ENCODE measurements at places on chromosomes 16 and 17. TPM values are rescaled to one million over a fixed set of nuclear protein-coding genes. Genes with fewer than 3 reads are reported as not detected.

GRCh38 chr17:50863221-50863843, 2.8 kb downstream of the TOB1 start:
- peak; percentile 66 for DNase-seq

Gene PRR15L
- not detected for total RNA-seq

Gene GFER
- 16.2 TPM for total RNA-seq

Gene HID1
- total RNA-seq: 5.7 TPM

DNA sequence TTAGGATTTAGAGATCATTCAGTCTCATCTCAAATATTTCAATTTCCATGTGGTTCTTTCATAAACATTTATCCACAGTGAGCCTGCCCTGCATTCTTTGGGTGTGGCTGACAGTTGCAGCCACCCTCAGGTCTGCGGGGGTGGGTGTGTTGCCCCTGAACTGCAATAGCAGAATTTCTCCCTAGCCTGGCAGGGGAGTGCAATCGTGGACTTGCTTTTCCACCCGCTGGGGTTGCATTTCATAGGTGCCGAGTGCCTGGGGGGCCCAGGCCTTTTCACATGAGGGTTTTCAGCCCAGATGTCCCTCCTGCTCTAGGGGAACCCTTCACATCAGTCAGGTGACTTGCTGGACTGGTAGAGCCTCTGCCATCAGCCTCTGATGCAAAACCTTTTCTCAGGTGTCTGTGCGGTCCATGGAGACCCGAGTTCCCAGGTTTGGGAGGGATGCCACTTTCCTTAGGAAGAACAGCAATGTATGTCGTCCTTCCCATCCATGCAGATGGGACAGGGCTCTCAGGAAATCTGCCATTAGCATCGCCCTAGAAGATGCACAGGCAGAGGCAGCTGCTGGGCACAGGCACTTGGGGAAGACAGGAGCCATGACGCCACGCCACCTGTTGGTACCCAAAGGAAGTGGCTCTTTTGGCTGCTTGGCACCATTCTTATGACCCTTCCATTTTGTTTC, 2.4 kb upstream of the USP36 start:
- DNase-seq: no peak

DNA sequence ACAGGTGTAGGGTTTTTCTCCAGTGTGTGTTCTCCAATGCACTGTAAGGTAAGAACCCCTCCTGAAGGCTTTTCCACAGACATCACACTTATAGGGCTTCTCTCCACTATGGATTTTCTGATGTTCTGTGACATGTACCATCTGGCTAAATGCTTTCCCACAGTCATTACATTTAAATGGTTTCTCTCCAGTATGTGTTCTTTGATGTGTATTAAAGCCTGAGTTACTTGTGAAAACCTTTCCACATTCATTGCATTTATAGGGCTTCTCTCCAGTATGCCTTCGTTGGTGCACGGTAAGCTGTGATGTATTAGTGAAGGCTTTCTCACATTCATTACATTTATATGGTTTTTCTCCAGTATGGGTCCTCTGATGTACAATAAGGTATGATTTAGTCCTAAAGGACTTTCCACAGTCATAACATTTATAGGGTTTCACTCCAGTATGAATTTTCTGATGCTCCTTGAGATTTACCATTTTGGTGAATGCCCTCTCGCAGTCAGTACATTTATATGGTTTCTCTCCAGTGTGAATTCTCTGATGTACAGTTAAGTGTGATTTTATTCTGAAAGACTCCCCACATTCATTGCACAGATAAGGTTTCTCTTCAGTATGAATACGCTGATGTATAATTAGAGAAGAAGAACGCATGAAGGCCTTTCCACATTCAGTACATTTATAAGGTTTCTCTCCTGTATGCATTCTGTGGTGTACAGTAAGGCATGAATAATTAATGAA, 30.9 kb downstream of the ZNF624 start:
- DNase-seq: no peak

DNA sequence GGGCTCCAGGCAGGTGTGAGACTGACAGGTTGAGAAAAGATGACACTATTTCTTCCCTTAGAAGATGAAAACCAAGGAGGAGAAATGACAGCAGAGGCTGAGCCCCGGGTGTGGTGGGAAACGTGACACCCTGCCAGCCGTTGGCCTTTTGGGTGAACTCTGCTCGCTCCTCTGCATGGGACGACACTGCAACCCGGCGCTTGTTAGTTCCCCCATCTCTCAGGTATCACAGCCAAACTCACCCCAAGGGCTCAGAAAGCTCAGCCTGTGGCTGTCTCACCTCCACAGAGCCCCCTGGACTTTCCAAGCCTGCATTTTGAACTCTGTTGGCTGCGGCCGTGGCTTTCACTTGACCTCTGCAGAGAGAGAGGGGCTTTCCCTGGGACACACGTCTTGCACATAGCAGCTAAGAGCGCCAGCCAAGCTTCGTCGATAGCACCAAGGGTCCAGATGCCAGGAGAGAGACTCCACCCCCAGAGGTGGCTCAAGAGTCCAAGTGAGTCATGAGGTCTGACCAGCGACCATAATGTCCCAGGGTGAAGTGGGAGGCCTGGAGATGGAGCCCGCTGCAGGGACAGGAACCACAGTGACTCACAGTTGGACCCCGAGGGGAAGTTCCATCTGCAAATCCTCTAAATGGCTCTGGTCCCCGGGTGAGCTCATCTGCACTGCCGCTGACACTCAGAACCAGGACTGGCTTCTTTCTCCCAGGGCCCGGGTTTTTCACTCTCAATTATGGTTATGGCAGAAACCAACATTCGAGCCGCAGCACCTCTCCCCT, 301.9 kb downstream of the SOX9 start:
- peak; percentile 47 for DNase-seq

Gene MARCHF10
- total RNA-seq: 3.3 TPM

DNA sequence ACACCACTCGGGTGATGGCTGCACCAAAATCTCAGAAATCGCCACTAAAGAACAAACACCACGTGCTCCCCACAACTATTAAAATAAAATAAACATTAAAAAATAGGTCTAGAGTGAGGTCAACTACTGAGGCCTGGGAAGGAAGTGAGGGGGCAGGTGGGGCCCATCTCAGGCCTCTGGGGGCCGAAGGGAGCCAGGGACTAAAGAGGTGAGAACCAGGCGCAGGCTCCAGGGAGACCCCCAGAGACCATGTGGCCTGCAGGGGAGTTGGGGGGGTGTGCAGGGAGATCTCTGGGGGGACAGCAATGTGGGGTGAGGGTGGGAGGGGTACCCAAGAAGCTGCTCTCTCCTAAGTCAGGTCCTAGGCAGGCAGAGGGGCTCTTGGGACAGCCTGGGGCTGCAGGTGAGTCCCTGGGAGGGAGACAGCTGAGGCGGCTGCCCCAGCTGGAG, 111.3 kb upstream of the SMURF2 start:
- no peak for DNase-seq

- no peak for DNase-seq
These were observed 18.2 kb upstream of the METTL2A start for GRCh38 chr17:62405451-62405850.

Gene ABCC11
- not detected for total RNA-seq

DNA sequence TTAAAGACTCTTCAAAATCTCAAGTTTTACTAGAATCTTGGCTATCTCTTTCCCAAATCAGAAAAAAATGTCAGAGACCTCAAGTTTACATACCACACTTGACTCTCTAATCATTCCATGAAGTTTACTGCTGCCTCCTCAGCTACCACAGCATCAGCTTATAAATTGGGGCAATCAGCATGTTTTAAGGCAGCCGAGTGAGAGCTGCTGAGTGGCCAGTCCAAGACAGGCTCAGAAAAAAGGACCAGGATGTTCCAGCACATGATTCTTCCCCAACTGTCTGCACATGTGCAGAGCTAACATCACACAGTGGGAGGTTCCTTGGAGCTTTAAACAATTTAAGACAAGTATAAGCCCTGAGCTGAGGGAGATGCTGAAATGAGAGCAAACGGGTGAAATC, 140.6 kb upstream of the NUDT7 start:
- no peak for DNase-seq

DNA sequence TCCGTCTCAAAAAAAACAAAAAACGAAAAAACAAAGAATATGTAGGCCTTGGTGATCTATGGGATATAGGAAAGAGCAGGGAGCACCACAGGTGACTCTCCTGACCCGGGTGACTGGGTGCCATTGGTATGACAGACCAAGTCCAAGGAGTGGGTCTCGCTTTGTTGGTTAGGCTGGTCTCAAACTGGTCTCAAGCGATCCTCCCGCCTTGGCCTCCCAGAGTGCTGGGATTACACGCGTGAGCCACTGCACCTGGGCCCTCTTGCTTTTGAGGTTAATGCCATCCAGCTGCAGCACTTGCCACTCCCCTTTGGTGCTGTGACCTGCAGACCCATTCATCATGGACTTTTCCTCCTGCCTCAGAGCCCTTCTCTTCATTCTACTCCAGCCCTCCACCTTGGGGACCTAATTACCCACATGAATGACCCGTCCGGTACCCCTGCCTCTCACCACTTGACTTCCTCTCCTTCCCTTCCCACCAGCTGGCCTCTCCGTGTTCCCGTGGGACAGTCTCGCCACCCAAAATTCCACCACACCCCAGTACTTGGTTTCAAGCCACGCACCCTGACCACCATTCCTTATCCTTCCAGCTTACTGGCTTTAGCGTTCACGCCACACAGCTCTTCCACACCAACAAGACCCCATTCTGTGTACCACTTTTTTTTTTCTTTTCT, 3.2 kb upstream of the UBE2G1 start:
- DNase-seq: no peak

Gene MMP28
- total RNA-seq: 71.7 TPM

Gene KRTAP4-4
- not detected for total RNA-seq

Gene MAP2K4
- 22.2 TPM for total RNA-seq

Gene KRTAP17-1
- total RNA-seq: not detected

GRCh38 chr16:70772493-70772892, 28.5 kb downstream of the VAC14 start:
- DNase-seq: no peak

DNA sequence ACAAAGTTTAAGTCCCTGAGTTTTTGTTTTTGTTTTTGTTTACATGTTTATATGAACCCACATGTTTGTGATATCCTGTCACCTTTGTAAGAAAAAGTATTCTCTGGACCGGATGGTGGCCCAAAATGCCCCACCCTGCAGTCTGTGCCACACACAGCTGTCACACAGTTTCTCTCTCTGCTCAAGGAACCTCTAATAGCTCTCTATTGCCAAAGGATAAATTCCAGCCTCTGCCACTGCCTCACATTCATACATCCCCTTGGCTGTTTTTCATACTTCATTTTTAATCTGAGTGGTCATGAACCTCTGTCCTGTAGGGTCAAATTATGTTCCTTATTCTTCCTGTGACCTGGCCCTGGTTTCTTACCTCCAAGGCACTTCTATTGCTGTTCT, 520.3 kb upstream of the CDH5 start:
- no peak for DNase-seq

- DNase-seq: no peak
These were observed 24.8 kb downstream of the CD300LF start for GRCh38 chr17:74687886-74688285.

GRCh38 chr17:40063901-40064531, 1.3 kb downstream of the THRA start:
- no peak for DNase-seq

Gene KRTAP4-9
- not detected for total RNA-seq

DNA sequence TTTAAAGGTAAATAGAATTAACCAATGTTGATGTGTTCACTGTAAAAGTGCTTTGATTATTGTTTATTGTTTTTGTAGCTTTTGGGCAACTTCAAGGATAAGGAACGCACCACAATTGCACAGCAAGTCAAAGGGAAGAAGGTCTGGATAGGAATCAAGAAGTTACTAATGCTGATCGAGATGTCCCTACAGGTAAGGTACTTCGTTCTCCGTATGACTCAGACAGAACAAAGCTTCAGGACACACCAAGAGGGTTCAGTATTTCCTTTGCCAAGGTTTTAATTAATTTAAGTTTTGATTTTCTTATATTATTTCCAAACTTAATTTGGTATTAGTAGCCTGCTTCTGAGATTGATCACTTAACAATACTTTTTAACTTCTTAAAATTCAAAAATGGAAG, 67.1 kb downstream of the WNT3 start:
- no peak for DNase-seq

Gene PLXDC1
- 34.1 TPM for total RNA-seq

DNA sequence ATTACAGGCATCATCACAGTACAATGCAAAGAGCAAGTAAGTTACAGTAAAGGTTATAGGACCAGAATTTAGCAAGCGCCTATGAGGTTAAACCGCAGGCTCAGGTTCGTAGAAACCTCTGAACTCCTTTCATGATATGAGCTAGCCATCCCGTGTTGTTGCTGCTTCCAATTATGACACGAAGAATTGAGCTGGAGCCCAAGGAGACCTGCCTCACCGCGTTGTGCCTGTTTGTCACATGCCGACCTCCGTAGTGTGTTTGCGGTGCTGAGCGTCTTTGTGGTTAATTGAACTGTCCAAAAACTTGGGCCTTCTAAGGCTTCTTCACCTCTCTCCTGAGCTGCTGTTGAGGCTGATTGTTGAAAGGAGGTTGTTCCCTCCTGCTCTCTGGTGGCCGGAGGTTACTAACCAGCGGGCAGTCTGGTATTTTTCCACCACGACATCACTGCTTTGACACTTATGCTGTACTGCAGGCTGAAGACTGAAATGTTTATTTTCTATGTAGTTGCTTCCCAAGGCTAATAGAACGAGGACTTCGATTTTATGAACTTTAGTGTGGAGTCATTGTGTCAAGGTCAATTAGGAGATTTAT, 67.5 kb downstream of the SEC14L1 start:
- no peak for DNase-seq

- no peak for DNase-seq
These were observed 19.8 kb upstream of the ADGRG1 start for GRCh38 chr16:57608462-57609113.

Gene TNP2
- not detected for total RNA-seq

Gene SPN
- total RNA-seq: 1.4 TPM

- DNase-seq: no peak
These were observed 134.2 kb upstream of the CPHXL start for GRCh38 chr16:75860326-75861053.

- peak; percentile 42 for DNase-seq
These were observed 46.5 kb downstream of the GAS7 start for GRCh38 chr17:10151667-10152496.

DNA sequence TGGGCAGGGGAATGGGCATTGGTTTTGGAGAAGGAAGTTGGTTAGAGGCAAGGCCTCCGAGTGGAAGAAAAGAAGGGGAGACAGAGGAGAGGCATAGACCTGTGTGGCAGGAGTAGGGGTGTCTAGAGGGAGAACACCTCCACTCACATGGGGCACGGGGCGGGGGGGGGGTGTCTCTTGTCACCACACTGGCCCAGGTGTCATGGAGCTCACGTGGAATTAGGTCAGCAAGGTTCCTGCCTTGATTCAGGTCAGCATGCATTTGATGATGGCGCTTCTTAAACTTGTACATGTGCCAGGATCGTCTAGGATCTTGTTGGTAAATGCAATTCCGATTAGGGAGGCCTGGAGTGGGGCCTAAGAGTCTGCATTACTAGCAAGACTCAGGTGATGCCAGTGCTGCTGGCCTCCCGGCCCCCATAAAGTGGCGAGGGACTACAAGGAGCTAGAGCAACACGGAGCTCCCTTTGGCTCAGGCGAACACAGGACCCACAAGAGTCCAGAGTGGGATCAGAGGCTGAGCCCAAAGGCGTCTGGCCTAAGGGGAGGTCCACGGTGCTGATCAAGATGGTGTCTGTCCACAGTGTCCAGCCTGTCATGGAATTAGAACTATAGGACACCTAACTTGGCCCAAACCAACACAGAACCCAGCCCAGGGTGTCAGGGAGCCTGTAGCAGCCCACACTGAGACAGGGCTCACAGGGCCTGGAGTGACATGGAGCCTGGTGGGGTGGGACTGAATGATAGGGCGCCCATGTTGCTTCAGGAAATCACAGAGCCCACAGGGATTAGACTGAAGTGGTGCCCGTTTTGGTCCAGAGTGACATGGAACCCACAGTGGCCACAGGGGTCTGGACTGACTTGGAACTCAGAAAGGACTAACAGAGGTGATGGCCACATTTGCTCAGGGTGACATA, 16.7 kb downstream of the EPOP start:
- no peak for DNase-seq

- DNase-seq: no peak
These were observed 106.7 kb downstream of the RAB11FIP4 start for GRCh38 chr17:31497994-31498826.

Data from tibial nerve (tissue), 4 donors.